Omental fat pad (tissue), 4 donors: ENCODE measurements at places on chromosomes 1 and 21.

DNA sequence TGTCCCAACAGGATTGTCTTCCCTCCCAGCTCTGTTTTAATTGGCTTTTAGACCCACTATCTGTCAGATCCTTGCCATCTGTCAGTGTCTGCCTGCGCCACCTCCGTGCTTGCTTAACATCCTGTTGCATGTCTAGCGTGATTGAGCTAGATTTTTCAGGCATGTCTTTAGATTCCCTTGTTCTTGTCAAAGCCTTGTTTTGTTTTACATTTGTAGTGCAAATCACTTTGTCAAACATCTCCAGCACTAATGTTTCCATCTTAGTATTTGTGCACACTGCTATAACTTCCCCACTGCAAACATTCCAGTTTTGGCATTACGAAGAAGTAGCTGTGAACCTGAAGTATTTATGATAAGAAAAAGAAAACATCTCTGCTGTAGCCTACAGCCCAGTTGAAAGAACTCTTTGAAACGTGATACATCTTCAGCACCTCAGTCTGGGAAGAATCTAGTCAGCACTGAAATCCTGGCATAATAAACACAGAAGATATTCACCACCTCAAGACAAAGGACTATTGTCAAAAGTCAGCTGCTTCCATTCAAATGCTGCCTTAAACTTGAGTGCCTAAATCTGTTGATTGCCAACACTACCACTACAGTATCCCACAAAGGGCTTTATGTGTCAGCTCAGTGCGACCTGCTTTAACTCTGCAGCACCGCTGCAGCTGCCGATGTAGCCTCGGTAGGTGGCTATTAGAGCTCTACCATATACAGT lies 105.0 kb downstream of the FNBP1L start:
- DNase-seq: no peak

DNA sequence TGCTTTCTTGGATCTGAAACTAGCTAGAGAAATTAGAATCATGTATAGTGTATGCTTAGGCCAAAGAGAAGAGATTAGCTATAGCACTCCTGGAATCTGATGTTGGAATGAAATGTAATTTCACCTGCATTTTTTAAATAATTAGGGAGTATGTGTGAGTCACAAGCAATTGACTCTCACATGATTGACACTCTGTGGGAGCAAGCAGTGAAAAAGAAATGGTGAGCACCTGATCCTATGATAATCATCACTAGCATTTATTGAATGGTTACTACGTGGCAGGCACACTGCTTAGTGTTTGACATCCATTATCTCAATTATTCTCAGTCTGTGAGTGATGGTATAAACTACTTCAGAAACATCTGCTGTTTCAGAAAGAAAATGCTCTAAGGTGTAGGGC lies 176.6 kb downstream of the NRIP1 start:
- DNase-seq: no peak

- DNase-seq: no peak
Measured at GRCh38 chr1:6350416-6351088, 43.0 kb downstream of the ACOT7 start.

DNA sequence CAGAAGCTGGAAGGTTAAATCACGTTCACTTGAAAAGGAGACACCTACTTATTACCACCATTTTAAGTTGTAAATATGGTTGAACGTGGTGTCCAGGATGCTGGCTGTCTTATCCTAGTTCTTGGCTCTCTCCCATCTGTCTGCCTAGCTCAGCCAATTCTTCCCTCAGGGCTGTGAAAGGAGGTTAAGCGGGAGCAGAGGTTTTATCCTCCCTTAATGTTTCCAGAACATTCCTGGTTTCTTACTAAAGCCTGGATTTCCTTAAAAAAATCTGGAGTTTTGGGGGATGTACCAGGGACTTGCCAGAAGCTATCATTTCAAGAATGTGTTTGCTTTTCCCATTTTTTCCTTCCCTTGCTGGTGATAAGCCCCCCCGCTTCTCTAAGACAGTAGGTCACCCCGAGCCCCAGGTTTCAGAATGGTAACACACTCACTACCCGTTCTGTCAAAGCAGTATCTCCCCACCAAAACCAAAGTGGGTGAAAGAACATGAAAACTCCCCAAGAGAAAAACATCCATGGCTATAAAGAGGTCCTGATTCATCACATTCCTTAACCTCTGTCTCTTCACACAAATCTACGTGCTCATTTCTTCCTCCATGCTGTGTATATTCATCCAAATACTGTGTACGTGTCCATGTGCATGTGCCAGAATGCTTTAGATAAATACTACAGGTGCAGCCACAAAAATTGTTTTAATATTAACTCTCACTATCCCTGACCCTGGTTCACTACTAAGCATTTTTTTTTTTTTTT lies 114.7 kb downstream of the MAP3K21 start:
- DNase-seq: no peak

DNA sequence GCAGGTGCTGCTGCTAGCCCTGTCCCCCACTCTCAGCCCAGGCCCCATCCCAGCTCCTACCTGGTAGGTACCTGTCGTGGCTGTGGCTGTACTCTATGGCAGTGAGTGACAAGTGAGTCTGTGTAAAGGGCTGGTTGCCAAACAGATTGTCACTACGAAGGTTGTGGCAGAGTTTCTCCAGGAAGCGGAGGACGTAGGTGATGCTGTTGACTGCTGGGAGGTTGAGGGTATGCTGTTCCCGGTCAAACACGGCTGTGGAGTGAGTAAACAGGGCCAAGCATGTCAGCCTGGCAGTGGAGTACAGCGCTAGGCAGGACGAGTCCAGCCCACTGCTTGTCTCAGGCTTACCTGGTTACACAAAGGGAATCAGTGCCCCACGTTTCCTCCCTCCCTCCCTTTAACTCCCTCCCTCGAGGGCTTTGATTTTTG lies 24.8 kb upstream of the SLFNL1 start:
- DNase-seq: no peak

GRCh38 chr21:21187579-21187978 lies 189.4 kb downstream of the NCAM2 start:
- DNase-seq: no peak

DNA sequence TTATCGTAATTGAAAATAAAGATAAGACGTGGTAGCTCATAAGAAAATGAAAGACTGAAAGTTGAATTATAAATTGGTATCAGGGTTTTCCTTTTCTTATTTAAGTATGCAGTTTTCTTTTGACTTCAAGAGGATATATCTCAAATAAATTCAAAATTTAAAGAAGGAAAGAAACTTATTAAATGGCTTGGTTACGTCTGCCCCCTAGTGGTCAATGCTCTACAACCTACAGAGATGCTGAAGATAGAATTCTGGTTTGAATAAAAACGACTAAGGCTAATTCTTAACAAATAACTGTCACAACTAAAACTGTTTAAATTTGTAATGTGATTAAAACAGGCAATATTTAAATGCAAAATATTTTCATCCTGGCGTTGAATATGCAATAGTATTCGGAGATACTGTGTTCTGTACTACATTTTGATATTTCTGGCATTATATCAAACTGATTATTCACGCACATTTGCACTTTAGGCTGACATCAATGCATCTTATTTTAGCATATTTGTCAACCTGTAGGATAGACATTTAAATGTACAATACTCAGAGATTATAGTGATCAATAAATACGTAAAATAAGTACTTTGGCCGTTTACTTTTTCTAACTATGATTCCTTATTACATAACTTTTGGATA lies 26.8 kb downstream of the IFI44 start:
- DNase-seq: peak; percentile 45

- DNase-seq: no peak
Measured at GRCh38 chr1:18534810-18535205, 54.1 kb downstream of the KLHDC7A start.

- no peak for DNase-seq
Measured at GRCh38 chr1:172719694-172720138, 60.8 kb downstream of the FASLG start.

DNA sequence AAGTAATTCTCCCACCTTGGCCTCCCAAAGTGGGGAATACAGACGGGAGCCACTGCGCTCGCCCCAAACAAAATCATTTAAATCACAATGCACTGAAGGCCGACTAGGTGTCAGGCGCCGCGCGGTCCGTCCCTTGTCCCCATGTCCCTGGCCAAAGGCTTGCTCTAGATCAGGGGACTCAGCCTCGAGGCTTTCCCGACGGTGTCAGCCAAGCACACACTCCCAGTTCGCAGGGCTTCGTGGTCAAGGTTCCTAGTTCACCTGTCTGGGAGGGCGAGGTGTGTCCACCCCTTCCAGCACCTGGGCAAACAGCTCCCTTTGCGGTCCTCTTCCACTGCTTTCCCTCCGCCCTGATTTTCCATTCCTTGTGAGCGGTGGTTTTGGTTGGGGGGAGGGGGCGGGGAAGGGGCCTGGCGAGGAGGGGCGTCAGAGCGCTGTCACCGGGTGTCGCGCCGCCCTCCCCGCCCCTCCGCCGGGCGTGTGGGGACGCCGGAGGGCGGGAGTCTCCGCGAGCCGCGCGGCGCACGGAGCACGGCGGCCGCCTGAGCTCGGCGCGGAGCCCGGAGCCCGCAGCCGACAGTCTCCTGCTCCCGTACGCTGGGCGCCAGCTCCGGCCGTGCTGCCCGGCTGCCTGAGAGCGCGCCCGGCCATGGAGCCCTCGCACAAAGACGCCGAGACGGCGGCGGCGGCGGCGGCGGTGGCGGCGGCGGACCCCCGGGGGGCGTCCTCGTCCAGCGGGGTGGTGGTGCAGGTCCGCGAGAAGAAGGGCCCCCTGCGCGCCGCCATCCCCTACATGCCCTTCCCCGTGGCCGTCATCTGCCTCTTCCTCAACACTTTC lies at the start of gene STUM:
Gene STUM, plus strand, starts transcription at position 509 of the 838 bp plus-strand sequence. Its CDS starts 141 bp downstream, at position 650.
- DNase-seq: no peak

DNA sequence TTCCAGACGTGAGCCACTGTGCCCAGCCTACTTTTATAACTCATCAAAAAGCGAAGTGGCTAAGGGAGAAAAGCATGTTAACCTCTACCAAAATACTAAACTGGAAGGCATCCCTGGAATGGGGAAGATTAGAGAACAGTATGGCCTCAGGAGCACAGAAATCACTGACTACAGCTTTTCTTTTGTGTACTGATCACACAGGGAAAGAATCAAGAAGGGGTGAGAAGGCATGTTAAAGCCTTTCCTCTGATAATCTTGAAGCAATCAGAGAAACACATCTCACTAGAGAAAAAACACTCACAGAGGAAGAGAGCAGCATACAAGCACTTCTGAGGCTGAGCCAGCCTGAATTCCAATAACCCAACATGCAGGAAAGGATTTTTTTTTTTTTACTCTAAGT lies 10.7 kb downstream of the PCAT6 start:
- no peak for DNase-seq

- no peak for DNase-seq
Measured at GRCh38 chr1:47643306-47644211, 205.7 kb downstream of the FOXD2 start.

GRCh38 chr1:218408942-218409341 lies 63.8 kb downstream of the TGFB2 start:
- no peak for DNase-seq

GRCh38 chr1:175197531-175197930 lies 5.0 kb upstream of the KIAA0040 start:
- DNase-seq: no peak

DNA sequence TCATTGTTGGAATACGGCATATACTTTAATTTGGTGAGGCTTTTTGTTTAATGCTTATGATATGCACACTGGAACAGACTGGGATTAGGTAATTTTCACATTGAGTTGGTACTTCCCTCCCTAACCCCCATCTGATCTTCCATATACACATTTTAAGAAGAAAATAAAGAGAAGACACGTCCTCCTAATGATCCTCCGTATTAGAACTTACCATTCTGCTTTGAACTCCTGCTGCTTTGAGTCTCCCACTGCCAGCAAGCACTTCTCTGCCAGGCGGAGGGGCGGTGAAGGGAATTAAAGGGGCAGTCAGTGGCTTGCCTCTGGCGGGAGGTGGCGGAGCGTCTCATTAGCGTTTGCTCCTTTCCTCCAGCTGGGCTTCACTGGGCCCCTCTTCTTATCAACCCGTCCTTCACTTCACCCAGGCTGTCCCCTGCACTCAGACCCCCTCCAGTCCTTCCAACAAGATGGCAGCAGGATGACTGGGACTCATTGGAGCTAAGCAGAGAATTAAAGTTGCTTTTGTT lies 433.4 kb downstream of the KIF26B start:
- no peak for DNase-seq

DNA sequence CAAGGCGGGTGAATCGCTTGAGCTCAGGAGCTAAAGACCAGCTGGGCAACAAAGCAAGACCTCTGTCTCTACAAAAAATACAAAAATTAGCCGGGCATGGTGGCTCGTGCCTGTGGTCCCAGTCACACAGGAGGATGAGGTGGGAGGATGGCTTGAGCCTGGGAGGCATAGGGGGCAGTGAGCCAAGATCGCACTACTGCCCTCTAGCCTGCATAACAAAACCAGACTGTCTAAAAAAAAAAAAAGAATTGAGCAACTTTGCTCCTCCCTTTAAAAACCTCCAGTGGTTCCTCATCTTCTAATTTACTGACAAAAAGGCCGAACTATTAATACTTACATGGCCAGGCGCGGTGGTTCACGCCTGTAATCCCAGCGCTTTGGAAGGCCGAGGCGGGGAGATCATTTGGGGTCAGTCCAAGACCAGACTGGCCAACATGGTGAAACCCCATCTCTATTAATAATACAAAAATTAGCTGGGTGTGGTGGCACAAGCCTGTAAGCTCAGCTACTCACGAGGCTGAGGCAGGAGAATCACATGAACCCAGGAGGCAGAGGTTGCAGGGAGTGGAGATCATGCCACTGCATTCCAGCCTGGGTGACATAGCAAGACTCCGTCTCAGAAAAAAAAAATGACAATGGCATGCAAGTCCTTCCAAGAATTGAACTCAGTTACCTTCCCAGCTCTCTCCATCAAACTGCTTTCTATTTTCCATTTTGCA lies 4.4 kb downstream of the ACBD3 start:
- DNase-seq: no peak

GRCh38 chr1:235455097-235455496 lies 49.2 kb downstream of the B3GALNT2 start:
- no peak for DNase-seq

DNA sequence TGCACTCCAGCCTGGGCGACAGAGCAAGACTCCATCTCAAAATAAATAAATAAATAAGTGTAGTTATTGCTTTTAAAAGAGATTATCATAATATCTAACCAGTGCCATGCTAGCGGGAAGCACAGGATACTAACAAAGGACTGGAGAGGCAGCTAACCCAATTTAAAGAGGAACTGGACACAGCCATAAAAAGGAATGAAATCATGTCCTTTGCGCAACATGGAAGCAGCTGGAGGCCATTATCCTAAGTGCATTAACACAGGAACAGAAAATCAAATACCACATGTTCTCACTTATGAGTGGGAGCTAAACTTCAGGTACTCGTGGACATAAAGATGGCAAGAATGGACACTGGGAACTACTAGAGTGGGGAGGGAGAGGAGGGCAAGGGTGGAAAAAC lies 54.9 kb downstream of the TM2D1 start:
- DNase-seq: no peak

GRCh38 chr1:18182398-18183160 lies 75.0 kb downstream of the IGSF21 start:
- no peak for DNase-seq
